ENCODE measurements at places on chromosomes 6 and 20.

DNA sequence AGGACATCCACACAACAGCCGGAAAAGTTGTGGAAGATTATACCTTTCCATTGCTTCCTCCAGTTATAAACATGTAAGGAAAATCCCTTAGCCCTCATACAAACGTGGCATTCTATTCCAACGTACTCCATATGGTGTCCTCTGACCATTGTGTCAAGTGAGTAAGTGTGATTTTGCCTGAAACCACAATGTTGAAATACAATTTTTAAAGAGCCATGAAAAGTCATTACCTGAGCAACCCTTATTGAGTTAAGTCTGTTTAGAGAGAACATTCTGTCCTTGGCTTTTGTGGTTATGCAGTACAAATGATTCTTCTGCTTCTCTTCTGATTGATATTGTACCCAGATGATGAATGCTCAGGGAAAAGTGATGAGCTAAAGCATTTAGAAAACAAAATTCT is 530.1 kb downstream of the HAO1 start:
- DNase-seq, result no peak

- DNase-seq, result no peak
Observed at GRCh38 chr6:56691814-56692213, 49.1 kb upstream of the DST start.

DNA sequence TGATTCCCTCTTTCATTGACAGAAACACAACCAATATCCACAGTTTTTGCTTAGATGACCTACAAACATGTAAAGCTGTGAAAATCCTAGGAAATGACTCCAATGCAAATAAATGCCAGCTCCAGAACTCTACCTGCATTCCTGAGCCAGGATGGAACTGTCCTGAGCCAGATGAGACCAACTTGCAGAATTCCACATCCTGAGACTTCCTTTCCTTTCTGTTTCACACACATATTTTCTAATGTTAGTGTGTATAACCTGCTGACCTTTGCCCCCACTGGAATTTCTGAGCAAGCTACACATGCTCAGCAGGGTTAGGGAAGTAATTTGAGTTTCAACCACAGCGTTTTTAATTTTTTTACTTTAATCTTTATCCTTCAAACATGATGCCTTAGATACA is 69.6 kb upstream of the ADGRF1 start:
- no peak for DNase-seq

GRCh38 chr6:167569879-167570278 is 245.0 kb downstream of the TTLL2 start:
- no peak for DNase-seq

- DNase-seq, result no peak
Observed at GRCh38 chr20:32110173-32110704, 725 bp downstream of the TM9SF4 start.

DNA sequence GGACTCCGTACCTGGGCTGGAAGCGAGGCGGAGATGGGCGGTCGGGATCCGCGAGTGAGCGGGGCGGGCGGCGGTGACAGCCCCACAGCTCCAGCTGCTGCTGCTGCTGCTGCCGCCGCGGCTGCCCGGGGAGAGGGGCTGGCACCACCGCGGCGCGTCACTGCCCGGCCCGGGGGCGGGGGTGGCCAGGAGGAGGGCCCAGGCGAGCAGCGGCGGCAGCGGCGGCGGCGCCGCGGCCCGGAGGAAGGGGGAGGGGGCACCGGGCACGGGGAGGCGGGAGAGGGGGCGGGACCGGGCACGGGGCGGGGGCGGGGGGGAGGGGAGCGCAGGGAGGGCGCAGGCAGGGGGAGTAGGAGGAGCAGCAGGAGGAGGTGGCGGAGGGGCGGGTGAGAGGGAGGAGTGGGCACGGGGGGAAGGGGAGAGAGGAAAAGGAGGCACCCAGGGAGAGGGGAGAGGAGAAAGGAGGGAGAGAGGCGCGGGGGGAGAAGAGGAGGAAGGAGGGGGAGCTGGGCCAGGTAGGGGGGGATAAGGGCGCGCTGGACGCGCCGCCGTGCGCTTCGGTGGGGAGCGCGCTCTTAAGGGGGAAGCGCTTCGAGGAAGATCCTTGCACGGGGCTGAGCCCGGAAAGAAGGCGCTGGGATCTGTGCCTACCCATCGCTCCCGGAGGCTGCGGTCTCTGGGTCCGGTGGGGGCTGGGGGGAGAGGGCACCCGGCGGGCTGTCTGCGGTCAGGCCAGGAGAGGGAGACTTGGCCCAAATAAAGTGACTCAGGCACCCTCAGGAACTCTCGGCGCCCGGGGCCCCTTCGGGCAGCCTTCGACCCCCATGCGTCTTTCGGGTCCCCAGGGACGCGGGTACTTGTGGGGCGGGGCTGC is 101.5 kb downstream of the NOL4L start:
- DNase-seq, result peak; percentile 85

DNA sequence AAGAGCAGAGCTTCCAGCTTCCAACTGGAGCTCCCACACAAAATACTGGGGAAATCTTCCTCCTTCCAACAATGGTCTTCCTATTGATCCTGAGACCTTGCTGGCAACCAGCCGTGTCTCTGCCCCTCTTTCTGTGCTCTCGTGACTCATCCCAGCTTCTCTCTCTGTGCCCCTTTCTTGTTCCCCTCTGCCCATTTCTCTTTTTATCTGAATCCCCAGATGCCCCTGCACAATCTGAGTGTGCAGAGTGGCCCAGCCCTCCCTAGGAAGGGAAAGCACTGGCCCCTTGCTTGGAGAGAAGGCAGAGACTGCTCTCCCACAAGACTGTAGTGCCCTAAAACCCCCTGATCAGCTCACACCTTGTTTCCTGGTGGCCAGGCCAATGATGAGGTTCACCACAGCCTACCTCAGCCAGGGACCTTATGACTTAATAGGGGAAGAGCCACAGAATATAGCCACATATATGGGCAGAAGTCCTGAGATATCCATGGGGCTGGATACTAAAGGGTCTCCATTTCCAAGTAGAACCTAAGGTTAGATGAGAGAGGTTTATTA is 23.1 kb upstream of the MAS1L start:
- DNase-seq, result no peak

DNA sequence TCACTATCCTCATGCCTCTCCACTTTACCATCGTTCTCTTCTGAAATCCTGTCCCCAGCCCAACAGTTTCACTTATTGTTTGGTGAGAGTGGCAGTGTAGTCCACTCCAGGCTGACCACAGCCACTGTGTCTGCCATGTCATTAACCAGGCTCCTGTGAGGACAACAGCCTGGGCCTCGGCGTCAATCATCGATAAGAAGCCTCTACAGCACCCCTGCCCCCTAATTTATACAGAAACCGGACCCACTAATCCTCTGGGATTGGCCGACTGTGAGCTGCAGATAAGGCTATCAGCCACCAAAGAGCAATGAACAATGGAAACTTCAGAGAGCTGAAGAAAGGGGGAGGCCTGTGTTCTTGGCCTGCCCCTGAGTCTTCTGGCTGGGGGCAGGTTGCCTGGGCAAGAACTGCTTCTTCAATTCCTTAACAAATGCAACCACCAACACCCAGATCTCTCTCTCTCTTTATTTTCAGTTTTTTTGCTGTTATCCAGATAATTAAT is 3.4 kb downstream of the EGFL8 start:
- no peak for DNase-seq

- DNase-seq, result no peak
Observed at GRCh38 chr6:29227235-29227634, 56.5 kb downstream of the OR2J2 start.

- DNase-seq, result no peak
Observed at GRCh38 chr6:83633149-83633548, 75.8 kb downstream of the SNAP91 start.

GRCh38 chr6:70838907-70839285 is 118.0 kb downstream of the B3GAT2 start:
- DNase-seq, result no peak

- DNase-seq, result no peak
Observed at GRCh38 chr6:88867841-88868731, 95.3 kb downstream of the RNGTT start.

DNA sequence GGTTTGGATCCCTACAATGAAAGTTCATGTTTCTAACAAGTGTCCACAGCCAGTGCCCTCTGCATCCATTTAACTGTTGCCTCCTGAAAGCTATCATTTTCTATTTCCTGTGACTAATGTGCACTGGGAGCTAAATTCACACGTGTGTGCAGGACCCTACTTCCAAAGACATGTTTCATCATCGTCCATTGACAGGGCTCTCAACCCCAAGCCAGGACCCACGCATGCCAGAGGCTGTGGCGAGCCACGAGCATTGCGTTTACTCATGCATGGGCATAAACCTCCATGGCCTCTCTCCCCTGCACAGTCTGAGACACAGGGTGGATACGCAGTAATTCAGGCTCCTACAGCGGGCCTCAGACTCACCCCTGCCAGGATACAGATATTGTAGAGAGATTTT is 153.2 kb downstream of the MAFB start:
- DNase-seq, result no peak

GRCh38 chr20:1166948-1167720 is 17.6 kb downstream of the TMEM74B start:
- no peak for DNase-seq

DNA sequence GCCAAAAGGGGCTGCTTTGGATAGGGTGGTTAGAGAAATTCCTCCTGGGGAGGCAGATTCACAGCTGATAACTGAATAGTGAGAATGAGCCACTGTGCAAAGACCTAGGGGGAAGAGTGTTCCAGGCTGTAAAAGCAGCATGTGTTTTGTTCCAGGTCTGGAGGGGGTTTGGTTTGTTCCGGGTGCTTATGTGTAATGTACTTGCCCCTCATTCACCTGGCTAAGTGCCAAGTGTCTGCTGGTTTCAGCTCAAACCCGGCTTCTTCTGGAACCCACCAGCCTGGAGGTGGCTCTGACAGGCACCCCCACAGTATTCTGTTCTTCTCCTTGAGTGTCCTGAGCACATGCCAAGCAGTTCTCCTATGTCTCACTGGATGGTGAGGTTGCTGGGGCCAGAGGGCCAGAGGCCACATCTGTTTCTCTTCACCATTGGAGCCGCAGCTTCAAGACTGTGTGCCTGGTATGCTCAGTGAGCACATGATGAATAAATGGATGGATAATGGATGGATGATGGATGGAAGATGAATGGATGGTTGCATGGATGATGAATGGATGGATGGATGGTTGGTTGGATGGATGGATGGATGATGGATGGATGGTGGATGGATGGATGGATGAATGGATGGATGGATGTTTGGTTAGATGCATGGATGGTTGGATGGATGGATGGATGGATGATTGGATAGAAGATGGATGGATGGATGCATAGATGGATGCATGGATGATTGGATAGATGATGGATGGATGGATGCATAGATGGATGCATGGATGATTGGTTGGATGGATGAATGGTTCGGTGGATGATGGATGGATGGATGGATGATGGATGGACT is 227.6 kb downstream of the BMP7 start:
- DNase-seq, result no peak

- no peak for DNase-seq
Observed at GRCh38 chr6:88605271-88605670, 358.1 kb downstream of the RNGTT start.

DNA sequence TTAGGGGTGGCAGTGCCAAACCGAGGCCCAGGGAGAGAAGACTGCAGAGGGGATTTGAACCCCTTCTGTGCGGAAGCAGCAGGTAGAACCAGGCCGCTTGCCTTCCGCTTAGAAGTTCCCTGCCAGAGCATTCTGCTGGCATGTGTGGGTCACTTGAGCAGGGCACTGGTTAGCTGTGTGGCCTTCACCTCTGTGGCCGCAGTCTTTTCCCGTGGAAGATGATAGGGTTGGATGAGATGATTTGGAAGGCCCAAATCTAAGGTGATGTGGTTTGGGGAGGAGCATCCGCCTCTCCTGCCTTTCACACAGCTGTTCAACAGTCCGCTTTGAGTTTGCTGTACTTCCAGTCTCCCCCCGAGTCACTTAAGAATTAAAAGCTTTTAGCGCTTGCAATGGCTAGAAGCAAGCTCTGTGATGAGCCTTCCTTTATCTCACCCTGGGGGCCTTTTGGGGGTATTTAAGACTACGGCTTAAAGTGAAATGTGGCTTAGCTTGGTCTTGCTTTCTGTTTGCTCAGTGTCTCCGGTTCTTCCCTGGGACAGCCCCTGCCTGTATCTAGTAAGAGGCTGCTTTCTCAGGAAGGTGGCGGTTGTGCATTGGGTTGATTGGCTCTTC is 743 bp downstream of the CMTR1 start:
- DNase-seq, result no peak

DNA sequence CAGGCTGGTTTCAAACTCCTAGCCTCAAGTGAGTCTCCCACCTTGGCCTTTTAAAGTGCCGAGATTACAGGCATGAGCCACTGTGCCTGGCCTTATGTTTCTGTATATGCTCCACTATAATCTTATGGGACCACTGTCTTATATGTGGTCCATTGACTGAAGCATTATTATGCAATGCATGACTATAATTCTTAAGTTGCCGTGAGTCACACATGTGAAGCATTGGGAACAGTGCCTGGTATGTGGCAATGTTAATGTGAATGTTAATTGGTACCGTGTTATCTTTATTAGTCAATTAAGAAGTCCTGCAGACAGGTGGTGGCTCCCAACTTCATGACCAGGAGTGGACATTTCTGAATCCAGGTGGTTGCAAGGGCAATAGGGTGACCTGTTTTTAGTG is 14.7 kb upstream of the ASXL1 start:
- DNase-seq, result no peak

DNA sequence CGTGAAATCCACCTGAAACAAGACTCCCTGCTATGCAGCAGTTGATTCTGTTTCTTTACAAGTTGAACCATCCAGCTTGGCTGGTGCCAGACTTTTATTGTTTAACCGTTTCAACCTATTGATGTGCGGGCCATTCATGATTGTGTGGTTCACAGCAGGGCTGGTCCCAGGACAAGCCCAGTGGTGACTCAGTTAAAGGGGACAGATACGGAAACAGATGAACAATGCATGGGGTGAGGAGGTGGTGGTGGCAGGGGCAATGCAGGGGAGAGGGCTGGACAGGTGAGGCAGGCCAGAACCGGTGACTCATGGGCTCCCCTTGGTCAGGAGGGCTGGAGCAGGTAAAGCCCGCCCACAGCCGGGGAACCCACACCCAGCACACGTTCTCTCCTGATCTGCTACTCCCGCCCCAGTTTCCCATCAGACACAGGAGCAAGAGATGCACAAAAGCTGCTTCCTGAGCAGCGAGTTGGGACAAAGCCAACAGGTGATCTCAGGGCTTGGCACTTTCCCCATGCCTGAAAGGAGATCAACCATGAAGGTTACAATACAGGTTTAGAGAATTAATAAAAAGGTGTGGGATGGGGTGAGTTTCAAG is 232.2 kb downstream of the LY86 start:
- DNase-seq, result no peak

DNA sequence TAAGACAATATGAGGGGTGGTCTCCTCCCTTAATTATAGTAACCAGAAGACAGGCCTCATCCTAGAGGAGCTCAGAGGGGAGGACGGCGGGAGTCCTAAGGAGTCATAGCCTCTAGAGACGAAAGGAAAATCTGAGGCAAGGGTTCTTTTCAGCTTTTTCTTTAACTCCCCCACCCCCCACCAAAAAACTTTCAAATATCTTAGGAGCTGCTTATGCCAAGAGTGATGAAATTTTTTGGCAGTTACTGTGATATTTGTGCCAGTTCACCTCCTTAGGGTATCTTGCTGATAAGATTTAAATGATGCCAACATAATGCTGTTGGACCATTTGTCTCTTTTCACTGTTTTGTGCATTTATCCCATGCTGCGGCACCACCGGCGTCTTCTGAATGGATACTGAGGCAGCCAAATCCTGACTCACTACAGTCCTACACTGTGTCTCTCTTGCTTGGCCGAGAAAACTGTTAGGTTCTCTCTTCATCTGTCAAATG is 44.5 kb upstream of the DSE start:
- peak; percentile 77 for DNase-seq

- DNase-seq, result no peak
Observed at GRCh38 chr6:144193181-144193580, 42.9 kb downstream of the STX11 start.

Measured in right cardiac atrium (tissue), 5 donors.